ENCODE measurements at places on chromosomes 3 and 15.

DNA sequence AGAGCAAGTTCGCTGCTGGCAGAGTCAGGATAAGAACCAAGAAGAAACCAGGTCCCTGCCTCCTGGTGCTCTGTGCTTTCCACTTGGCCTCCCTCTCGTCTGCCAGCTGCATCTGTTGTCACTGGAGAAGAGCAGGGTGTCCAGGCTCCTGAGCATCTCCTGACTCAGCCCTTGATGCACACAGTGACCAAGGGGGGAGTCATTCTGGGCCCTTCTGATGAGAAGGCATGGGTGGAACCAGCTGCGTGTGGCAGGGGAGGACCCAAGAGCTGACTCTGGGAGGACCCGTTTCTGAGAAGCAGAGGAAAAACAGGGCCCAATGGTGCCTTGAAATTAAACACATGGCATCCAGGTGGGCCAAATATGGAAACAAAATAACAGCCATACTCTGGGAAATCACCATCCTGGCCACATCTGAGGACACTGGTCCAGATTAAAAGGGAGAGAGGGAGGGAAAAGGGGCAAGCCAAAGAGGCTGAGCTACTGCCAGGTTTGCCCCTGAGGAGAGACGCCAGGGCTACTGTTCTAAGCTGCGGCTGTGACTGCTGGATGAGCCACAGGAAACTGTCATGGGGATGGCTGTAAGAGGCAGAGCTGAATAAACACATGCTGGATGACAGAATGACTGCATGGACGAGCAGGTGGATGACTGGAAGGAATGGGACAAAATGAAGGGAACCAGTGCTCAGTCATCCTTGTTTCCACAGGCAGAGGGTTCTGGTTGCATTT is 58.1 kb upstream of the CA12 start:
- DNase-seq: no peak

DNA sequence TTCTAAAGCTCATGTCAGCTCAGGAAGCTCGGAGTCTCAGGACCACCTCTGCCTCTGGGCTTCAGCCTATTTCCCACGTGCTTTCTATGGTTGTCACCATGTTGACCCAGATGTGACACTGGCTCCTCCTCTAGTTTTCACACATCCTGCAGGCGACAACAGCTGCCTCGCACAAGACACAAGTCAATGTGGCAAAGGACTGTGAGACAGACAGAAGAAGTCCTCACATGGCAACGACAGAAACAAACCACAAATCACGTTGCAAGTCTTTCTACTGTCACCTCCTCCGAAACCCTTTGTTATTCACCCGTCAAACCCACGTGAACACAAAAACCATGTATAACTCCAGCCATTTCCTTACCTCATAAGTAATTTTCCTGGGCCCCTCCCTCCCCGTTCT is 194.5 kb downstream of the MEX3B start:
- no peak for DNase-seq

DNA sequence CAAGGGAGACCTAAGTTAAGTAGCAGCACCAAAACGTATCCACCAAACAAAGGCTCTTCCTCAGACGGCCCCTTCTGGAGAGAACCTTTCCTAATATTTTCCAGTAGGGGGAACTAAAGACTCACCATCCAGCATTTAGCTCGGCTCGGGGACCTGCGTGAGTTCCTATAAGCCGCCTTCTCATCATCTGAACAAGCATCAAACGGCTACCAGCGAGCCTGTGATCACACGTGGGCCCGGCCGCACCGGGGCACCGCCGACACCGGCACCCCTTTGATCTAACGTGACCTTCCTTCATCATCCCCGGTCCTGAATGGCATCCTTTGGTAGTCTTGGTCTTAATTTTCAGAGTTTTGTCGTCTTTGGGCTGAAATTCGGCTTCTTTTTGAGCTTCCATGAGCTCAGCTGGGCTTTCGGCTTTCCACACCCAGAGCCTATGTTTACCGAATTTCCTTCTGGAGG is 1.4 kb upstream of the ROBO2 start:
- no peak for DNase-seq

DNA sequence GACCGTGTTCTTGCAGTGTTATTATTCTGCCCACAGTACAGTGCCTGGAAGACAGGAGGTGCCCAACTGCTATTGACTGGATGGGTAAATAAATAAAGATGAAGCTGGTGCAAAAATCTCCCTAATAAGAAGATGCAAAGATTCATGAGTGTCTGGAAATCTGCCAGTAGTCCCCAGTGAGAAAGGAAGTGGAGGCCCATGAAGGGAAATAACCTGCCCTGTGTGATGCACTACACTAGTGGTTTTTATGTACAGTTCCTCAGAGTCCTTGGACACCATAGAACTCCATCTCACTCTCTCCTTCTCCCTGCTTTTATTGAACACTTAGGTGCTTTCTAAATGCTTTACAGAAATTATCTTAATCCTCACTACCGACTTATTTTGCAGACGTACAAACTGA is 8.3 kb upstream of the SUCLG2 start:
- DNase-seq: no peak

DNA sequence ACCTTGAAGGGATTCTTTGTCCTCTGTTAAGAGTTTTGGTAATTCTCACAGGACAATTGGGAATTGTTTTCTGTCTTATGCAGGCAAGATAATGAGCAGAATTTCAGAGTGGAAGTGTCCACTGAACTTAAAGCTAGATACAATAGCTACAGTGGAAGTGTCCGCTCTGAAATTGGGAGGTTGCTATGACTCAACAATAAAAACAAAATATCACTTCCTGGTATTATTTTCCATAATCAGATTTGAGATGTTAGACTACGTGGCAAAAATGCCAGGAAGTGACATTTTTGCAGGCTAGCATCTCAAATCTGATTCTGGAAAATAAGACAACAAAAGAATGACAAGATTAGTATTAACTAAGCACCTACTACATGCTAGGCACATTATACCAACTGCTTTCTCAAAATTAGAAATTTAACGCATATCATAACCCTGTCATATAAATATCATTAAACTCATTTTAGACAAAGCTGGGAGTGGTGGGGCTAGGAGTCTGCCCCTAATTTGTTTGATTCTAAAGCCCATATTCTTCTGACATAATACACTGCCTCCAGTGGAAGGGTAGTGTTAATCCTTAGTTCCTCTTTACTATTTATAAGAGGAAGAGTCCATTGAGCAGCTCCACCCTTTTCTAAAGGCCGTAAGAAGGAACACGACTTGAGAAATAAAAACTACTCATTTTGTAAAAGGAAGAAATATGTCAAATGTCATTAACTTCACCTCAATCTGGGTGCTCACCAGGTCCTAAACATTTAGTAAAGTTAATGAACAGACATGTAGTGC is 266.9 kb upstream of the STT3B start:
- no peak for DNase-seq

GRCh38 chr3:34396288-34396687 is 597.9 kb downstream of the PDCD6IP start:
- DNase-seq: no peak

DNA sequence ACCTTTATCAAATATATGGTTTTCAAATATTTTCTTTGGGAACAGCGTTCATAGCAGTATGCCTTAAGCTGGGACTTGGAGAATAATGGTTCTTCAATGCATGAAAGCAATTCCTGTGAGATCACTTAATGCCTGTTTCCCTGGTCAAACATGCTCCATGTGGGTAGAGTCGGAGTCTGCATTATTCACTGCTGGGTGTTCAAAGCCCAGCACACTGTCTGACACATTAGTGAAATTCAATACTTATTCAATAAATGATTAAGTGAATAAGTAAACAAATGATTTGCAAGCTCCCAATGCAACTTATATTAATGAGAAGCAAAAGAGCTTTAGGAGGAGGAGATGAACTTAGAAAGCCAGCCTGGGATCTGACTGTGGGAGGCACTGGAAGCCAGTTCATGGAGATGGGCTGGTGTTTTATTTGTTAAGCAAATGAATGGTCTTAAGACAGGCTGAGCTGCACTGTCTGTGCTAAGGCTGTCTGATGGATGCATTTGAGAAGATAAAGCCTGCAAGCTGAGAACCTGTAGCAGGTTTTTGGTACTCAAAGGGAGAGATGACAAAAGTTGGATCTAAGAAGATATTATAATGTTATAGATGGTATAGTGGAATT is 490.8 kb downstream of the MCTP2 start:
- DNase-seq: no peak

DNA sequence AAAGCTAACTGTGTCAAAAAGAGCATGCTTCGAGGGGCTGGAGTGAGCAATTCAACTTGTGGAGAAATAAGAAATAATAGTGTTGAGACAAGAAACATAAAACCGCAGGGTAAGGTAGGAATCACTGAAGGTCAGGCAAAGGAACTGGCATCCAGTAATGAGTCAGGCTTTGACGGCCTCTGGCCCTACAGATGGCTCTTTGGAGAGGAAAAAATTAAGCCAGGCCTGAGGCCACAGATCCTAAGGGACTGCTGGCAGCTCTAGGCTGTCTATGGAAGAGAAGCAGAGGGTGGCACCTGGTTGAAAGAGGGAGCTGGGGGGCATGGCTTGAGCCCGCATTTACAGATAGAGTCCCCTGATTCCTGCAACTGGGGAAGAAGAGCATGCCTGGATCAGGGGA is 28.6 kb upstream of the ZSCAN2 start:
- DNase-seq: no peak

GRCh38 chr3:141979050-141979671 is 102.7 kb downstream of the ATP1B3 start:
- no peak for DNase-seq

DNA sequence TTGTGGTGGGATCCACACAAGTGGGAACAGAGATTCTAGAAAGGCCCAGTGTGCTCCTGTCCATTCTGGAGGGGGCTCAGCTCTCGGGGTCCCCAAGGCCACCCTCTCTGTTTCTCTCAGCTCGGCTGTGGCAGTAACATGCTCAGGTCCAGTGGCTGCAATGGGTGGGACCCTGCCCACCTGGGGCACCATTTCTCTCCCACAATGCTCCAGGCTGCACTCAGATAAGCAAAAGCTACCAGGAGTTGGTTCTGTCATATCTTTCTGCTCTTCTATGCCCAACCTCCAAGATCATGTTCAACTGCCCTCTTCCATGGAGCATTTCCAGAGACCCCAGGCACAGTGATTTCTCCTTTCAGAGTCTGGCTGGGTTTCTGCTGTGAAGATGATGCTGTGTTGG is 40.8 kb downstream of the ITGA11 start:
- no peak for DNase-seq

DNA sequence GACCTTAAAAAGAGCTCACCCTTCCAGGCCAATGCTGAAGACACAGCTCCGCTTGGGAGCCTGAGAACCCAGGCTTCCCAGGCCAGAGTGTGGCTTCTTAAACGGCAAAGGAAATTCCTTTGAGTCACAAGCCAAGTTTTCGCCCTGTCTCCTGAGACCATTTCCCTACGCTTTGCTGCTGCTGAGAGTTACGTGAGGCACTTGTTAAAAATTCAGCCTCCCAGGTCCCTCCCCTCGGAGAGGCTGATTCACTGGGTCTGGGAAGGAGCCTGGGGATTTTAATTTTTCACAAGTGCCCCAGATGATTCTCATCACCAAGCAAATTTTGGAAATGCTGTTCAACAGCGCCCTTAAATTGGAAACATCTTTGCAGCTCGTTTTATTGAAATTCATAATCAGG is 25.5 kb downstream of the RLBP1 start:
- DNase-seq: no peak

DNA sequence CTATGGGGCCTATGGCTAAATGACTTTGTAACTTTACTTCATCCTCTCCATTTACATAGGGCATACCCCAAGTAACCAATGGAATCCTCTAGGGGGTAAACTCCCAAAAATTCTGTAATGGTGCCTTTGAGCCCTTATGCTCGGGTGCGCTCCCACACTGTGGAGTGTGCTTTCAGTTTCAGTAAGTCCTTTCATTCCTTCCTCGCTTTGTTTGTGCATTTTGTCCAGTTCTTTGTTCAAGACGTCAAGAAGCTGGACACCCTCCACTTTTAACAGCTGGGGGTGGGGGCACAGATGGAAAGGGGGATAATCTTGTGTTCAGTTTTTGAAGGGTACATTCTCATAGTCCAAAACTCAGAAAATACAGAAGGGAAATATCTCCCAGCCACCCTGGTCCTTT is 84.4 kb upstream of the C2CD4B start:
- no peak for DNase-seq

- no peak for DNase-seq
Measured at GRCh38 chr3:186307594-186308221, 54.3 kb downstream of the DGKG start.

GRCh38 chr3:133058243-133058642 is 20.1 kb downstream of the TMEM108 start:
- no peak for DNase-seq

DNA sequence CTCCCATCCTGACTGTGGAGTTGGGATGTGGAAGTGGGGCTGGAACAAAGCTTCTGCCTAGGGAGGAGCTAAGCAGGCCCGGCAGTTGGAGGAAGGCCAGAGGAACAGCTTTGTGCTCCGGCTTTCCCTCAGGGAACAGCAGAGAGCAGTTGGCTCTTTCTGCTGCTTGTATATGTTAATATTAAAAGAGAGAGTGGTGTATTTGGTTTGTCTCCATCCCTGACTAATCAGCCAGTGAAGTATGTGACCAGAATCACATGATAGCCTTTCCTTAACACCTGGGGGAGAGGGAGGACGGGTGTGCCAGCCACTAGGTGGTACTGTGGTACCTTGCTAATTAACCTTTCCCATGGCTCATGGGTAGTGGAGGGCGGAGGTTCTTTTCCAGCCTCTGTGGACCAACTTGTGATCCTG is 10.0 kb downstream of the EIF2B5 start:
- DNase-seq: no peak

- no peak for DNase-seq
Measured at GRCh38 chr3:178194539-178194938, 341.7 kb upstream of the KCNMB2 start.

DNA sequence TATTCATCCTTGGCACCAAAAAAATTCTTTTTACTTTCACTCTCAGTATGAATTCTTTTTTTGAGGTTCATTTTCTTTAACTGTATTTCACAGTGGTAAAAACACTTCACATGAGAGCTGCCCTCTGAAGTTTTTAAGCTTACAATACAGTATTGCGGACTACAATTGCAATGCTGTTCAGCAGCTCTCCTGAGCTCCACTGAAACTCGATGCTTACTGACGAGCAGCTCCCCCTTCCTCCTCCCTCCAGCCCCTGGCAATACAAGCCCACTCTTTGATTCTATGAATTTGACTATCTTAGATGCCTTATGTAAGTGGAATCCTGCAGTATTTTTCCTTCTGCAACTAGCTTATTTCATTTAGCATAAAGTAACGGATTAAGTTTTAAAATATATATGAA is 183.4 kb downstream of the ADAMTS17 start:
- DNase-seq: no peak

DNA sequence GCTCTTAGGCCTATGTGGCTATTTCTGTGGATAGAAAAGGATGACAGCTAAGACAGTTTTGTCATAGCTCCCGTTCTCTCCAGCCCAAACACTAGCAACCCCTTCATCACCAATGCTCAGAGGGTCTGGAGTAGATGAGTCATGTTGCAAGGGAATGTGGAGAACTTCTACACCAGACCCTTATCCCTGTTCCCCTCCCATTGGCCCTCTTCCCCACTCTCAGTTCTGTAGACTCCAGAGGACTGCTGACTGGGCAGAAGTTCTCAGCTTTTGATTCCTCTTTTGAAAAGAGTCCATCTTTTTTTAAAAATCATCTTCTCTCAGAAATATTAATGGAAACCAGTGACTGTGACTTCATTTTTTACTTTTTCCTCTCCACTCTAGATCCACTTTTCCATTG is 2.4 kb upstream of the MYZAP start:
- DNase-seq: no peak

- DNase-seq: no peak
Measured at GRCh38 chr15:80819001-80819400, 39.8 kb downstream of the CEMIP start.

- DNase-seq: no peak
Measured at GRCh38 chr15:89091627-89092220, 3.5 kb downstream of the ABHD2 start.
